Activated naive CD4-positive, alpha-beta T cell (primary cell): ENCODE measurements at places on chromosomes 13 and 19.

DNA sequence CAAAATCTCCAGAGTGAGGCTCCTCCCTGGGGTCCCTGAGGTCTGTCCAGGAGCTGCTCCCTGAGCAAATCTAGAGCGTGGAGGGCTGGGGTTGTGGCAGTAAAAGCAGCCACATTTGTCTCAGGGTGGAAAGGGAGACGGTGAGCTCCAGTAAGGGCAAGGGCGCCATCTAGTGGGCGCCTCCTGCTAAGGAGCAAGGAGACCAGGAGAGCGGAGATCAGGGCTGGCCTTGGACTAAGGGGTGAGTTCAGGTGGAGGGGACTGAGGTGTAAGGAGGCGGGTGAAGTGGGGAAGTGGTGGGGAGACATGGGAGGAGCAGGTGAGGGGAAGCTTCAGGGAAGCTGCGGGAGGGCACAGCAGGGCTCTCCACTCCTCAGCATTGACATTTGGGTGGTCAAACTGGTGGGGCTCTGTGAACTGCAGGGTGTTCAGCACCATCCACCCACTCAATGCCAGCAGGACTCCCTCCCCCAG is 5.3 kb upstream of the CEACAM21 start:
- peak; percentile 79 for DNase-seq

DNA sequence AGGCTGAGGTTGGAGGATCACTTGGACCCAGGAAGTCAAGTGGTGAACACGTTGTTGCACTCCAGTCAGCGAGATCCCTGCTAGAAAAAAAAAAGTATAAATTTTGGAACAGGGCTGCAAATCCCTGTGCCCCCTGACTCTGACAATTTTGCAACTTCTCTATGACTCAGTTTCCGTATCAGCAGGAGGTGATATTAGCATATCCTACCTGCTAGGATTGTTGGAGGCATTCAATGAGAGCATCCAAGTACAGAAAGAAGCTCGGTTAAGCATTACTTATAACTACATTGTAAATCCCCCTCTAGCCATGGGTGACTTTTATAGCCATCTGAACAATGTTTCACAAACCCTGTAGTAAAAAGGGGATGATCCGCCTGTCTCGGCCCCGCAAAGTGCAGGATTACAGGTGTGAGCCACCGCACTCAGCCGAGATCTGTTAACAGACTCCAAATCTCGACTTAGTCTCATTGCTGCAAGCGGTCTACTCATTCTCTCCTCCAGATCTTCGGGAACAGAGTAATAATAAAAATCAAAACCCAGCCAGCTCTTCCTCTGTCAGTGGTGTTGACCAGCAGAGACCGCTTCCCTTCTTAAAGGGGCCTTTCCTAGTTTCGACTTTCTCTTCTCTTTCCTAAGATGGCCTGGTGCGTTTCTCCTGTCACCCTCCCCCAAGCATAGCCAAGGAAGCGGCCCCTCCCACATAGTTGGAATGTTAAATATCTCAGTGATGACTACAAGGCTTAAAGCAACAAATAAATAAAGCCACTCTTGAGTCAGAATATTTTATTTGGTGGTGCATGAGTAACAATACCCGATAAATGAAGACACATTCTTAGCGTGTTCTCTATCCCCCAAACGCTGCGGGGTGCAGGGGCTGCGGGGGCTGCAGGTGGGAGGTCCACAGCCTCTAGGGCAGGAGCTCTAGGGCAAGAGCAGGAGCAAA is 10.3 kb upstream of the BICRA start:
- no peak for DNase-seq

DNA sequence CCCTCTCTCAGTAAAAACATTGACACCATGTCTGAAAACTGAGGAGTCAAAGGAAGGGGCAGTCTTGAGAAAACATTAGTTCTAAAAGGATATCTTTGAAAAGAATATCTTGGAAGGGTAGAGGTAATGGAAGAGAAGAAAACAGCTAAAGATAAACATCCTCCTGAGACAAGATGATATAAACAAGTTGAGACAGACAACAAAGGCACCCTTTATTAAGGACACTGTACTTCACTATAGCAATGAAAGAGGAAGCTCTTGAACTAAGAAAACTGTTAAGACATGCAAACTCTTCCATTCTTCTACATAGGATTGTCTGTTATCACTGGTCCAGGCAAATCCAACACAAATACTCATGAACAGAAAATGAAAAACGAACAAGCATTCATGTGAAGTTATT is 46.3 kb downstream of the MTMR6 start:
- DNase-seq, result no peak

DNA sequence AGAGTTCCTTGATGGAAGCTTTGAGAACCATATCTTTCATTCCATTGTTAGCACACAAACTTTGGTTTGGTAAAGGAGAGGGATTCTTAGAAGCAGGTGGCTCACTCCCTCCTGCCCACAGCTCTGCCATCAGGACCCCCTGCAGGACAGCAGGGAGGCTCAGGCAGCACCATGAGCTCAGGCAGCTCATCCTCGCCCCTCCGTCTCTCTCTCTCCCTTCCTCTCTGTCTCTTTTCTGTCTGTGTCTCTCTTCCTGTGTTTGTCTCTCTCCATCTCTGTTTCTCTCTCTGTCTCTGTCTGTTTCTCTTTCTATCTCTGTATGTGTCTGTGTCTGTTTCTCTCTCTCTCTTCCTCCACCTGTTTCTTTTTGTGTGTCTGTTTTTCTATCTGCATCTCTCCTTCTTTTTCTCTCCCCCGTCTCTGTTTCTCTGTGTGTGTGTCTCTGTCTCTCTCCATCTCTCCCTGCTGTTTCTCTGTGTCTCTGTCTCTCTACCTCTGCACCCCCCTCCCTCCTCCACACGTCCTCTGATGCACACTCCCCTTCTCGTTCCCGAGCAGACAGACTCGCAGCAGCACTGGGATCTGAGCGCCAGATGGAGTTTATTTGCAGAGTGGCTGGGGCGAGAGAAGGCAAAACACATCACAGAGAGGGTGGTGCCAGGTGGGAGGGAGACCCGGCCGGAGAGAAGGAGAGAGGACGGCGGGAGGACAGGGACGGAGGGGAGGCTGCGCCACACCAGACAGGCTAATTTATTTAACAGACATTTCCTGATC is 8.7 kb downstream of the SBK2 start:
- DNase-seq, result no peak

DNA sequence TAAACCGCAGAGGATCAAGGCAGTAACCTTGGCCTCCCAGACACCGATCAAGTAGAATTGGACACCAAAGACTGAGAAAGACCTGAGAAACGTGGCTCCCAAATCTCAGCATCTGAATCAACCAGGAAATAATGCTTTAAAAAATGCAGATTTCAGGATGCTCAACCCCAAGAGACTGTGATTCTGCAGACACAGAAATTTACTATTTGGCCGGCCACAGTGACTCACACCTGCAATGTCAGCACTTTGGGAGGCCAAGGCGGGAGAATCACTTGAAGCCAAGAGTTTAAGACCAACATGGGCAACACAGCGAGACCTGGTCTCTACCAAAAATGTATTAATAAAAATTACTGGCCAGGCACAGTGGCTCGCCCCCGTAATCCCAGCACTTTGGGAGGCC is 6.2 kb downstream of the ABCC4 start:
- DNase-seq, result no peak
